Frontal cortex (tissue), 4 donors: ENCODE measurements at places on chromosomes 6 and 20.
A peak's percentile ranks its signal among the peaks of the same experiment; 100 is the strongest.

- no peak for DNase-seq
Measured at GRCh38 chr6:134669485-134669884, 280.4 kb downstream of the ALDH8A1 start.

- DNase-seq, result no peak
Measured at GRCh38 chr6:39997101-39997635, 62.9 kb upstream of the MOCS1 start.

- DNase-seq, result no peak
Measured at GRCh38 chr6:3409699-3410384, 47.0 kb downstream of the SLC22A23 start.

GRCh38 chr6:56223995-56224394 is 23.4 kb downstream of the COL21A1 start:
- no peak for DNase-seq

DNA sequence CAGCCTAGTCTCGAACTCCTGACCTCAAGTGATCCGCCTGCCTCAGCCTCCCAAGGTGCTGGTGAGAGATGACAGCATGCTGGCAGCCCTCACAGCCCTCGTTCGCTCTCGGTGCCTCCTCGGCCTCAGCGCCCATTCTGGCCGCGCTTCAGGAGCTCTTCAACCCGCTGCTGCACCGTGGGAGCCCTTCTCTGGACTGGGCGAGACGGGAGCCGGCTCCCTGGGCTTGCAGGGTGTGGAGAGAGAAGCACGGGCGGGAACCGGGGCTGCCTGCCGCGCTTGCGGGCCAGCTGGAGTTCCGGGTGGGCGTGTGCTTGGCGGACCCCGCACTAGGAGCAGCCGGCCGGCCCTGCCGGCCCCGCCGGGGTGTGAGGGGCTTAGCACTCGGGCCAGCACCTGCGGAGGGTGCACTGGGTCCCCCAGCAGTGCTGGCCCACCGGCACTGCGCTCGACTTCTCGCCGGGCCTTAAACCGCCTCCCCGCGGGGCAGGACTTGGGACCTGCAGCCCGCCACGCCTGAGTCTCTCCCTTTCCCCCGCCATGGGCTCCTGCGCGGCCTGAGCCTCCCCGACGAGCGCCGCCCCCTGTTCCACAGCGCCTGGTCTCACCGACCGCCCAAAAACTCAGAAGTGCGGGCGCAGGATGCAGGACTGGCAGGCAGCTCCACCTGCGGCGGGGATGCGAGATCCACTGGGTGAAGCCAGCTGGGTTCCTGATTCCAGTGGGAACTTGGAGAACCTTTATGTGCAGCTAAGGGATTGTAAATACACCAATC is 31.5 kb upstream of the RANBP9 start:
- no peak for DNase-seq

GRCh38 chr6:77106992-77107391 is 356.3 kb downstream of the HTR1B start:
- no peak for DNase-seq

GRCh38 chr6:35359744-35360348 is 17.5 kb downstream of the PPARD start:
- DNase-seq, result peak; percentile 35

- DNase-seq, result no peak
Measured at GRCh38 chr6:113414511-113414910, 442.6 kb upstream of the MARCKS start.

- DNase-seq, result no peak
Measured at GRCh38 chr20:10679269-10679668, 5.5 kb upstream of the JAG1 start.

DNA sequence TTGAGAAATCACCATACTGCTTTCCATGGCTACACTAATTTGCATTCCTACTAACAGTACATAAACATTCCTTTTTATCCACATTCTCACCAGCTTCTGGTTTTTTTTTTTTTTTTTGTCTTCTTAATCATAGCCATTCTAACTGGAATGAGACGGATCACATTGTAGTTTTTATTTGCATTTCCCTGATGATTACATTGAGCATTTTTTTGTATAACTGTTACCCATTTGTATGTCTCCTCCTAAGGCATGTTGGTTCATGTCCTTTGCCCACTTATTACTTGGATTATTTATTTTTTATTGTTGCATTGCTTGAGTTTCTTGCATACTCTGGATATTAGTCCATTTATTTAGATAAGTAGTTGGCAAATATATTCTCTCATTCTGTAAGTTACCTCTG is 258.0 kb downstream of the MEI4 start:
- DNase-seq, result no peak
